ENCODE measurements at places on chromosomes 6 and 20.

DNA sequence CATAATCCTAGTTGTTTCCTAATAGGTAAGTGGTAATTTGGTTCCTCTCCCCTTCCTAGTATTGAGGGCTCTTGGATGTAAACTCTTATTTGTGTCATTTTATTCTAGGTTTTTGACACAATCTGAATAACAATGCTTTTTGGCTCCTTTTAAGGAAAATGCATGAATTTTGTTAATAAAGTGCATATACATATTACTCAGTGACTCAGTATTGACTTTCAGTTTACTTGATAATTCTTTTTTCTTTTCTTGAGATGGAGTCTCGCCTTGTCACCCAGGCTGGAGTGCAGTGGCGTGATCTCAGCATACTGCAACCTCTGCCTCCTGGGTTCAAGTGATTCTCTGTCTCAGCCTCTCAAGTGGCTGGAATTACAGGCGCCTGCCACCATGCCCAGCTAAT lies 19.1 kb downstream of the ITCH start:
- DNase-seq: no peak

DNA sequence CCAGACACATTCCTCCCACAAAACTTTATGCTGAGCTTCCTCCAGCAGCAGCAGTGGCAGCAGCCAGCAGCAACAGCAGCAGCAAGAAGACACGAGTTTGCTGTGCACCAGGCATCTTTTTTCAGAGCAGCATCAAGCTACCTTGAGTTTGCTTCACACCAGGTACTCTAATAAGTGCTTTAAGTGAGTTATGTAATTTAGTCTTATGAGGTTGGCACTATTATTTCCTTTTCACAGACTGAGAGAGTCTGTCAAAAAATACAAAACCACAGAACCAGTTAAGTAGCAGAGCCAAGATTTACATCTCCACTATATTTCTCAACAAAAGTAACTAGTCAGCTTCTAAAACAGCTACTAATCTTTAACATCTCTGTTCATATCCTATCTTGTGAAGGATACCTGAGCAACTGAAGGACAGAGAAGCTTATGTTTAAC lies 23.7 kb downstream of the RANBP9 start:
- no peak for DNase-seq

DNA sequence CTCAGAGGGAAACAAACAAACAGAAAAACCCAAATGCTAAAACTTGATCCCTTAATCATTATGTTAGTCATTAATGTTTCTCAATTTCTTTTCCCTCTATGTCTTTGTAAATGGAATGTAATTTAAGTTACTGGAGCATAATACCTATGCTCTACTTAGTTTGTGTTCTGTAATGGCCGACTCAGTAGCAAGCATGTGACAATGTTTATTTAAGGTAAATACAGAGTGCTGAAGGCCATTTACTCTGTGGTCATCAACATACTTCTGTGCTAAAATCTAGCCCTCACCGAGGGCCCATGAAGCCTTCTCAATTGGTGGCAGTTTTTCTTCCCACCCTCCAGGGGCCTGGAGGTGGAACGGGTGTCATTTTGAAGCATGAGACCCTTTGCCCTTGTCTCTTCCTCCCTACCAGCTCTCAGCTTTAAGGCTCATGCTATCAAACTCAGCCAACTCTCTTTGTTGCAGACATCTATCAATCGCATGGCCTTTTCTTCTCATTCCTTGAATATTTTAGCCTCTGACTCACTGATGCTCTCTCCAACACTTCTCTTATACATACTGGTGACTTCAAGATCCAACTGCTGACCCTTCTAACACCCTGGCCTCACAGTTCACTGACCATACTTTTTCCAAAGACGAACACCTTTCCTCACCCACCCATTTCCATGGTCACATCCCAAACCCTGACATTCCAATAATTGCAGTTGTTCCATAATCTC lies 48.2 kb downstream of the STX7 start:
- DNase-seq: no peak

GRCh38 chr6:35024551-35025054 lies 116.5 kb downstream of the TCP11 start:
- no peak for DNase-seq

DNA sequence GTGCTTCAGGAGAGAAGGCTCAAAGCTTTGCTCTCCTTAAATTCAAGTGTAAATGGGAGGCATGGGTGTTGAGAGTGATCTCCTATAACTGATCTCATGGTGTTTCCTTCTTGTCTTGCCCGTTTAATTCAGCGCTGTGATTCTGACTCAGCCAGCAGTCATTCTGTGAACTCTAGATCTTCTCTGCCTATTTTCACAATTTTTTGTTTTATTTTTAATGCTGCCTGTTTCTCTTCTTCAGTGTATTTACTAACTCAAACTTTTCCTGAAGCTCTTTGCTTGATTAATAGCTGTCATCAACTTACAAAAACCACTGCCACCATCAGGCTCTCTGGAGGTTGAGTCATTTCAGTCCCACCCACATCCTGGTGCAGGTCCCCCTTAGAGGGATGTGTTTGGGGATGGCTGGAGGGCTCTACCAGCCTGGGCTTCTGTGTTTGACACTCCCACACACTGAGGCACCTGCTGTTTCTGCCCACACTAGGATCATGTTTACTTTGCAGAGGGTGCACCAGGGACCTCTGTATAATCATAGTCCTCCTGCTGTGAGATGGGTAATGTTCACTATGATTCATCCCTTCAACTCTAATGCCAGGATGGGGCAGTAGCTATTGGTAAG lies 94.0 kb downstream of the SHLD1 start:
- DNase-seq: peak; percentile 27

GRCh38 chr6:130927305-130927704 lies 100.1 kb downstream of the SMLR1 start:
- no peak for DNase-seq

DNA sequence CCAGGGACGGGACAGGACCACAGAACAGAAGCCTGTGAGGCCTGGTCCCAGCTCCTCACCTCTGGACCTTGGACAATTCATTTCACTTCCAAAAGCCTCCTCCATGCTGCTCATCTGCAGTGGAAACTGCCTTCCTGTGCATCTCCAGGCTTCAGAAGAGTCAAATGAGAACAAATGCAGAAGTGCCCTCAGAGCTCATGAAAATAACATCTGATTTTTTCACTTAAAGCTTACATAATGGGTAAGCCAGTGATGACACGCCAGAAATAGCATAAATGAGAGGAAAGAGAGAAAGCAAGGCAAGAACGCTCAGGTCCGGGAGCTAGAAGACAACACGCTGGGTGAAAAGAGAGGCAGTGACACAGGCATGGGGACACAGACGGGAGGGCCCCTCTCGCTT lies 7.9 kb downstream of the CNKSR3 start:
- no peak for DNase-seq

GRCh38 chr6:128731249-128732165 lies 151.4 kb upstream of the LAMA2 start:
- DNase-seq: no peak

DNA sequence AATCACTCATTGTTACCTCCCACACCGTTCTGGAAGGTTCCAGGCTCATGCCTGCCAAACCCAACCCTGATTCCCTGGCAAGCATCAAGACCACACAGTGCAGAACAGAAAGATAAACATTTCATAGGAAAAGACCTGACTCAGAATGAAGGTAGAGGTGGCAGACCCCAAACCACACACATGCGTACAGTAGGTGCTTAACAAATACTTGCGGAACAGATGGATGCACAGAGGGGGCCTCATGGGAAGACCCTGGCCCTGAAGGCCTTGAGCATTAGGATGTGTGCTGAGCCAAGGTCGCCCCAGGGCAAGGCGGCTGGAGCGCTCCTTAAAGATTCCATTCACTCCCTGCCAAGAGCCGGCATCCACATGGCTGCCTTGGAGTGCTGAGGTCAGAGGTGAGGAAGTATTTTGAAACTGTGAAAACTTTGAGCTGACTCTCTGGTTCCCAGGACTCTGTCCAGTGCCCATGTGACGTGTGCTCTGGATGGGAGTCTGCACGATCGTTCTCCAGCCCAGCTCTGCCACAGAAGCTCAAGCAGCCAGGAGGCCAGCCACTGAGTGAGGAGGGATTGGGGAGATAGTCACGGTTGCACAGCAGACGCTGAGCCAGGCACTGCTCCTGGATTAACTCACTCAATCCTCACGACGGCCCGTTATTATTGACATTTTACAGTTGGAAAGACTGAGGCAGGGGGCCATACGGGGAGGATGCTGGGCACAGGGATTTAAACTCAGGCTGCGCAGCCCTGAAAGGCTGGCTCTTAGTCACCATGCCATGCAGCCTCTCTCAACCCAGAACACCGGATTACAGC lies 65.5 kb upstream of the AFDN start:
- no peak for DNase-seq

GRCh38 chr20:19699180-19699971 lies 58.7 kb upstream of the RIN2 start:
- DNase-seq: no peak

- no peak for DNase-seq
Measured at GRCh38 chr6:44696099-44696498, 308.6 kb downstream of the CDC5L start.

- DNase-seq: no peak
Measured at GRCh38 chr6:3242768-3243167, 15.3 kb upstream of the TUBB2B start.

DNA sequence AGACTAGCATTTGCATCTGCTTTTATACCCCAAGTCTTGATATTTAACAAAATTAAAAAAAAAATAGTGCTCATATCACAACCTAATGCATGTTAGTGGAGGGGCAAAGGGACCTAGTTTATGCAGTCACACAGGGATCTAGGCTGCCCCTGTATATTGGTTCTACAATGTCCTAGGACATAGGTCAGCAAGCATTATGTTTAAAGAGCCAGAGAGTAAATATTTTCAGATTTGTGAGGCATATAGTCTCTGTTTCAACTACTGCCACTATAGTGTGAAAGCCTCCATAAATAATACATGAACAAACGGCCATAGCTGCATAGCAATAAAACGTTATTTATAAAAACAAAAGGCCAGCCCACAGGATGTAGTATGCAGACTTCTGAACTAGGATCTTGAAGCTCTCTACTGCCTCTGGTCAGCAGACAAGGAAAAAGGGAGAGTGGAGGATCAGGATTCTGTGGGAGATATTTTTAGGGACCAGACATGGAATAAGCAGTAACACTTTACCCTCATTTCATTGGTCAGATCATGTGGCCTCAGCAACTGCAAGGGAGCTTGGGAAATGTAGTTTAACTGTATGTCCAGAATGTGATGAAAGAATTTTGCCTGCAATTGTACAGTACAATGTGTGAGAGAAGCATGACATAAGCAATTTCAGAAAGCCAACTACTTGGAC lies 414.2 kb upstream of the SPTLC3 start:
- DNase-seq: no peak

GRCh38 chr6:140052736-140053729 lies 678.6 kb upstream of the CITED2 start:
- no peak for DNase-seq

DNA sequence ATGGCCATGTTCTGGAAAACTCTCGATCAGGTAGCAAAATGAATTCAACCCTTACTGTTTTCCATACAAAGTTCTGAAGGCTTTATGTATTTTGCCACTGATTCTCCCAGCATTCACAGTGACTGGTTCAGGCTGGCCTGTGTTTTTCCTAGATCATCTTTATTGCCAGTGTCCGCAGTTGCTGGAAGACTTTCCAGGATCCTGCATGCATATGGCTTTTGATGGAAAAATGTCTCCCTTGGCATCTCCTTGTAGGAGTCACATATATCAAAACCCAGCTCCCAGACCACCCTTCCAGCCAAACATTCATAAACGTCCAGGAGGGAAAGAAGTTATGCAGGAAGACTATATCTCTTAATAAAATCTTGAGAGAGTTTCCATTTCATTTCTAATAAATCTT lies 588.8 kb downstream of the MAFB start:
- DNase-seq: no peak

- DNase-seq: no peak
Measured at GRCh38 chr6:34536959-34537848, 18.9 kb downstream of the SPDEF start.

GRCh38 chr6:43142101-43142500 lies 29.0 kb upstream of the SRF start:
- no peak for DNase-seq

GRCh38 chr6:11919771-11920440 lies 92.2 kb upstream of the HIVEP1 start:
- DNase-seq: no peak

- no peak for DNase-seq
Measured at GRCh38 chr6:104003803-104004516, 855.8 kb downstream of the HACE1 start.

- no peak for DNase-seq
Measured at GRCh38 chr6:70282312-70282918, 20.5 kb downstream of the COL9A1 start.

DNA sequence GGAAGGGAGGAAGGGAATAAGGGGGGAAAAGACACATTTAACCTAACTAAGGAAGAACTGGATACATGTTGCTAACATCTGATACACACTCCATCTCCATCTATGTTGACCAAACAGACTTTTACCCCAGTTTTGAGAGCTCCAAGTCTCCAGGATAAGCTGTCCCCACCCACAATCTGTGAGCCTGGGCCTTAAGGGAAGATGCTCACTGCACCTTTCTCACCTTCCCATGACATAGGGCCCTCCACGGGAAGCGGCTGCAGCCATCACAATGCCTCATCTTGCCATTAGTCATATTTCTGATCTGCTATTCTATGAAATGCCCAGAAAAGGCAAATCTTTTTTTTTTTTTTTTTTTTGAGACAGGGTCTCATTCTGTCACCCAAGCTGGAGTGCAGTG lies 126.6 kb upstream of the SALL4 start:
- no peak for DNase-seq

DNA sequence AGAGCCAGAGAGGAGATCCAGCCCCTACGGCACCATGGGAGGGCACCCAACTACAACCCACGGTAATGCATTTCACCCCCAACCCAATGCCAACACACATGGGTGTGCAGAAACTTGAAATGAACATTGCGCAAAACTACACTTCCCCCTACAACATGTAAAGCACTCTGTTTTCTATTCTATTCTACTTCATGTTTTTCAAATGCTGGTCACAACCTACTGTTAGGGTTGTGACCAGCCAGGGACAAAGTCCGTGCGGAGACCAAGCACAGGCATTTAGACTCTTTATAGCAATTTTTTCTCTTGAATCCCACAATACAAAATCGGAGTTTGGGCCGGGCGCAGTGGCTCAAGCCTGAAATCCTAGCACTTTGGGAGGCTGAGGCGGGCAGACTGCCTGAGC lies 90.6 kb downstream of the MRPL14 start:
- DNase-seq: no peak

DNA sequence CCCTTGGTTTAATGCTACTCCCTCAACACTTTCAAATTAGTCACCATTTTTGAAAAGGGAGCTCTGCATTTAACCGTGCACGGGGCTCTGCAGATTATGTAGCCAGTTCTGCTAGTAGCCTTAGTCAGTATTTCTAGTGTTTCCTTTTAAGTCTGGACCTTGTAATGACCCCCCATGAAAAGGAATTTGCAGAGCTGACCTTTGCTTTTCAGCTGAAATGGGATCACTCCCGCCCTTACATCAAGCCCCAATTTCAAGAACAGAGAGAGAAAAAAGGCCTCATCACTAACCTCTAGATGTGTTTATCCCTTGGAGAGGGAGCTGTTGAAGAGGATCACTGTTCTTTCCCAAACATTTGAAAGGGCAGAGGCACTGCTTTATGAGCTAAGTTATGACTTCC lies 490.7 kb upstream of the BTBD3 start:
- no peak for DNase-seq

- DNase-seq: no peak
Measured at GRCh38 chr6:165223736-165224135, 85.7 kb downstream of the C6orf118 start.
